GM23248 (cell line): ENCODE measurements at places on chromosomes 1 and 21.

- DNase-seq = no peak
These were observed 95.1 kb downstream of the WDR4 start for GRCh38 chr21:42784276-42784675.

DNA sequence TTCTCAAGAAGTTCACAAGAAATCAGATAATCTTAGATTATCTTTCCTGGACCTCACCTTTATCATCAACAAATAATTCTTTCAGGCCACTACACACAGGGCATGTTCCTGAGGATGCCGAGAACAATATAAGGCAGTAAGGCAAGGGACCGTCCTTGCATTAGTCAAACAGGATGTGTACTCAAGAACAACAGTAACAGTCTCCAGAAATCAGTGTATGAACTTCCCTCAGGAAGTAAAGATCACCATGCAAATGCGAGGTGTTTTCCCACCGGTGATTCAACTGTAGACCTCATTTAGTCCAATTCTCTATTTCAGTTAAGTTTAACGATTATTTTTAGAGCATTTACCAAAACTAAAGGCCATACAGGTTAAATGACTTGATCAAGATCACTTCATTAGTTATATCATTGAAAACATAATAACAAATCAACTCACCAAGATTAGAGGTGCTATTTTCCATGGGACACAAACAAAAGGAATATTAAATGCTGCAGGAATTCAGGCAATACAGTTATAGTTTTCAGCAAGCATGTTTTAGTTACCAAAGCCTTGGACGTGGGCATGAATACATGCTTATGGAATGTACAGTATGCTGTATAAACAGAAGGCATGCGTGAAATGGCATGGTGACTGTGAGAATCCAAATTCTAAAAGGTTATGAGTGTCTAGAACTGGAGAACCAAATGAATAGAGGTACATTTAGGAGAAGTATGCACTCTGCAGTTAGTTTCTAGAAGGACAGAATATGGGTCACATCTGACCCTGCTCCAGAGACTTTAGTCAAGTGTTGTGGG, 145.2 kb downstream of the TNR start:
- peak; percentile 16 for DNase-seq

DNA sequence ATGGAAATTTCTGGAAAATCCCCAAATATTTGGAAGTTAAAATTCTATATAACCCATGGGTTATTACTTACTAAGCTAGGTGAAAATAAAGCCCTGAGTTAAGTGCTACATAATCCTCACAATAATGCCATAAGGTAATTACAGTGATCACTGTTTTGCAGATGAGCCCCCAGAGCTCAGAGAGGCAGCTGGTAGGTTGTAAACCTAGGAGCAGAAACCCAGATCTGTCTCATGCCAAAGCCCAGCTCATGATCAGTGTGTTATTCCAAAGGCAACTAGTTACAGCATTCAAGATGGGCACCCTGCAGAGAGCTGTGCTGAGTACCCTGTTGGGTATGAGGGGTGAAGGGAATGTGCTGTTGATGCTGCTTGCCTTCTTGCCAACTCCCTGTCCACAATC, 10.8 kb upstream of the MYOG start:
- DNase-seq = no peak

- DNase-seq = peak; percentile 33
These were observed 133.4 kb downstream of the EDEM3 start for GRCh38 chr1:184621260-184621659.

- no peak for DNase-seq
These were observed 58.5 kb downstream of the PIK3CD start for GRCh38 chr1:9710037-9710436.

GRCh38 chr1:48120621-48121020, 101.9 kb upstream of the SLC5A9 start:
- DNase-seq = no peak

- no peak for DNase-seq
These were observed 70.3 kb downstream of the SIM2 start for GRCh38 chr21:36769051-36769839.

DNA sequence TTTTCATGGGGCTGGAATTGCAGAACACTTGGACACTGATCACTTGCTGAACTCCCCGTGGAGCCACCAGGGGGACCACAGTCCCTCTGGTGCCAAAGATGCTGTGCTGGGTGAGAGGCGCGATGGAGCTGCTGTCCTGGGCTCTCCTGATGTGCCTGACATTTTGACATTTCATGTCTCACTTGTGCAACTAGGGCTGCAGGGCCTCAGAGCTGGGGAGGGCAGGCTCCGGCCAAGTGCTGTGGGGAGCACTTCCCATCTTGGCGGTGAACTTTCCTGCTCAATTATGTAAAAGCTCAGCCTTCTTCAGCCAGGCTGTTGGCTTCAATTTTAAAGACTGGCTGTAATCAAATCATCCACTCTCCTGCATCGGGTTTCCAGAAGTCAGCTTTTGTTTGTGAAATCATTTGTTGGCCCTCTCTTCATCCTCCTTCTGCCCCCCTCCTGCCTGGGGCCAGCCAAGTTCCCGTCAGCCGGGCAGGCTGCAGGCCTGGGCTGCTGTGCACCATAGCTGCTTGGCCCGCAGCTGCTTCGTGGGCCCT, 36.8 kb downstream of the KCNAB2 start:
- DNase-seq = peak; percentile 44

GRCh38 chr1:24752305-24752704, 7.1 kb downstream of the CLIC4 start:
- DNase-seq = no peak

DNA sequence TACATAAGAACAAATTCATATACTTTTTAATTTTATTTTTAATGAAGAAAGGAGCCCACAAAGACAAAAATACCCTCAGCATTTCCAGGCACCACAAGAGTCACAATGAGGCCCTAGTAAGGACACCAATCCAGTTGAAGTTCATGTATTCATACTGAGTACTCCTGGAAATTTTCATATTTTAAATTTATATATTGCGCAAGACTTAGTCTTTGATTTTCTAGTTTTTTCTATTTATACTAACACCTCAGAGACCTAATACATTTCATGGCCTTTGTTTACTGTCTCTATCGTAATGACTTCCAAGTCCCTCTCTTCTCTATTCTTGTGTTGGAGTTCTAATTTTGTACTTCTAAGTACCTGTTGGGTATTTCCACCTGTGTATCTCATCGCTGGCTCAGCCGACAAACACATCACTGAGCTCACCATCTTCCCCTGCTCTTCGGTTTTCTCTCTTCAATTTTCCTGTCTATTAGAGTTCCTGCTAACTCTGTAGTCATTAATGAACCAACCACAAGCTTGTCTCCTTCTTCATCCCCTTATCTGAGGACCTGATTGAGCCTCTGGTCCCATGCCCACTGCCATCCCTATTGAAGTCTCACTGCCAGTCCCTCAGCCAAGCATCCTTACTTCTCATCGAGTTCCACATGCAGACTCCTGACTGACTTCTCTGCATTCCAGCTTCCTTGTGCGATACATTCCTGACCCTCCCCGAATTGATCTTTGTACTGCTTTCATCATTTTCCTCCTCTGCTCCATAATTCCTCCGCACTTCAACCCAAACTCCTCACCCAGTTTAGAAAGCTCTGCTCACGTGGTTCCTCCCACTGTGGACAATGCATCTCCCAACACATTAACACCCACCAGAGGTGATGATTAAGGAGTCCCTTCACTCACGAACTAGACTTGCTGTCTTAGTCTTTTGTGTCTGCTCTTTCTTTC, 17.3 kb upstream of the IRF2BP2 start:
- no peak for DNase-seq

GRCh38 chr1:161885003-161885402, 118.9 kb downstream of the ATF6 start:
- DNase-seq = peak; percentile 70

DNA sequence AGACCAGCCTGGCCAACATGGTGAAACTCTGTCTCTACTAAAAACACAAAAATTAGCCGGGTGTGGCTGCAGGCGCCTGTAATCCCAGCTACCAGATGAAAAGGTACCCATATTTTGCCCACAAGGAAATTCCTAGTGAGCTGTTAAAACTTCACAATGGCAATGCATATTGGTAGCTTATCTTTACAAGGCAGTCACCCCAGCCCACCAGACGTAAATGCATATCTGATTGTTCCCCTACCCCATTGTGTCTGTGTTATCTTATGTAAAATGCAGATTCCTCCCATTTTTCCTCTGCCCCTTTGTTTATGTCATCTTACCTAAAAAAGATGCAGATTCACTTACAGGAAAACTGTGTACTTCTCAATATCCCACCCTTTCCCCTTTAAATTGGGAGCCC, 103.1 kb upstream of the SLC2A1 start:
- no peak for DNase-seq

DNA sequence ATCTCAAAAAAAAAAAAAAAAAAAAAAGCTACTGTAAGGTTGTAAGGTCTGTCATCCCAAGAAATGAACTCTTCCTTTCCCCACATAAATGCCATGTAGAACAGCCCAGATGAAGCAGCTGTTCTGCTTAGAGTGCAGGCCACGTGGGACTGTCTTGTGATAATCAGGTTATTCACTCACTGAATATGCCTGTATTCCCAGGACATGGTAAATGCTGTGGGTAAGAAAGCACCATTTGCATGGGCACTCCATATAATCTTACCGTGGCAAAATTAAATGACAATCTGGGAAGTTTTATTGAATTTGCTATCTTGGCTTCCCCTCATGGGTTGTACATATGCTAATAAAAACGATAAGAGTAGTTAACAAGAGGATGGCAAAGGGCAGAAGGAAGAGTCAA, 13.8 kb downstream of the RGS5 start:
- no peak for DNase-seq

- no peak for DNase-seq
These were observed 158.3 kb downstream of the COL24A1 start for GRCh38 chr1:85998105-85998855.

DNA sequence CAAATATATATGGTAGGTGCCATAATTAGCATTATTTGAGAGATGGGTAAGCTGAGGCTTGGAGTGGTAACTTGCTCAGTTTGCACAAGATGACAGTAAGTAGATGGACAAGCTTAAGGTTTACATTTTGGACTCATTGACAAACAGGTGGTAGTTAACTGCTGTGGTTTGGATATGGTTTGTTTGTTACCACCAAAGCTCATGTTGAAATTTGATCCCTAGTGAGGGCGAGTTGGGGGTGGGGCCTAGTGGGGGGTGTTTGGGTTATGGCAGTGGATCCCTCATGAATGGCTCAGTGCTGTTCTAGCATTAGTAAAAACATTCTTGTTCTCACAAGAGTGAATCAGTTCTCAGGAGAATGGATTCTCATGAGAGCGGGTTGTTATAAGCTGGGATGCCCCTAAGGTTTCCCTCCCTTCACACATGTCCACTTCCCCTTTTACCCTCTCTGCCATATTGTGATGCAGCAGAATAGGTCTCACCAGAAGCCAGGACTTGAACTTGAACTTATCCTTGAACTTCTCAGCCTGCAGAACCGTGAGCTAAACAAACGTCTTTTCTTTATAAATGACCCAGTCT, 6.6 kb upstream of the PRRX1 start:
- DNase-seq = no peak

- DNase-seq = peak; percentile 66
These were observed 154.9 kb downstream of the TGFBR3 start for GRCh38 chr1:91730801-91731732.
